Stomach (tissue), 19 donors: ENCODE measurements at places on chromosomes 11 and 22.
A peak's percentile ranks its signal among the peaks of the same experiment; 100 is the strongest.

DNA sequence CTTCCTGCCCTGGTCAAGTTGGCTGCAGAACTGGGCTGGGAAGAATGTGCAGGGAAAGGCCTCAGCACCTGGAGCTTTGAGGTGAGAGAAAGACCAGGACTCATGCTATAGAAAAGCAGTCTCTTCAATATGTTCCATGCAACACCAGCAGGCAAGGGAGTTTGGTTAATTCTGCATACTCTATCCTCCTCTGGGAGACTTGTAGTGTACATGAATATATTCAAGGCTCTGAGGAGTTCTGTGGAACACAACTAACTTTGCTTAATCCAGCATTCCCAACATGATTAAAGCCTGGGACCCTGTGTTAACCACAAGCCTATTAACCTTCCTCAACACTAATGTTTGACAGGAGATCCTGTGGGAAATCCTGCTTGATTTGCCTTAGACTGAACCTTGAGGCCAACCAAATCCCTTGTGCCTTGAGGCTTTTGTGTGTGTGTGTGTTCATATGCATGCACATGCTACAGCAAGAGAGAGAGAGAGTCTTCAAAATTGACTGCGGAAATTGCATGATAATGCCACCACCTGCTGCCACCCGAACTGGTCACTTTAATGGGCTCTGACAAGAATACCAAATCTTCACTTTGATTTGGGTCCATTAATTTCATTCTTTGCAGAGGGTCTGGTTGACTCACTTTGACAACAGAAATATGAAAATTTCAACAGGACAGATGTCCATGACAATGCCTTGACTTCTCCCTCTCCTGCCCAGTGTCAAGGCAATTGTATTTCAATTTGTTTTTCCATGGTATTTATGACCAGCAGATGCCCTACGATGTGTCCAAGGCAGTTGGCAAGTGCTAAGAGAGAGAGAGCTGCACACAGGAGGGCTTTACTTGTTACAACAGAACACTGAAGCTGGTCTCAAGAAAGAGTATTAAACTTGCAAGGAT, 238.2 kb upstream of the ZBED5 start:
- DNase-seq: no peak

GRCh38 chr11:27263046-27263445, 100.0 kb downstream of the CCDC34 start:
- peak; percentile 38 for DNase-seq

GRCh38 chr22:46501701-46502100, 35.7 kb downstream of the CELSR1 start:
- DNase-seq: no peak

DNA sequence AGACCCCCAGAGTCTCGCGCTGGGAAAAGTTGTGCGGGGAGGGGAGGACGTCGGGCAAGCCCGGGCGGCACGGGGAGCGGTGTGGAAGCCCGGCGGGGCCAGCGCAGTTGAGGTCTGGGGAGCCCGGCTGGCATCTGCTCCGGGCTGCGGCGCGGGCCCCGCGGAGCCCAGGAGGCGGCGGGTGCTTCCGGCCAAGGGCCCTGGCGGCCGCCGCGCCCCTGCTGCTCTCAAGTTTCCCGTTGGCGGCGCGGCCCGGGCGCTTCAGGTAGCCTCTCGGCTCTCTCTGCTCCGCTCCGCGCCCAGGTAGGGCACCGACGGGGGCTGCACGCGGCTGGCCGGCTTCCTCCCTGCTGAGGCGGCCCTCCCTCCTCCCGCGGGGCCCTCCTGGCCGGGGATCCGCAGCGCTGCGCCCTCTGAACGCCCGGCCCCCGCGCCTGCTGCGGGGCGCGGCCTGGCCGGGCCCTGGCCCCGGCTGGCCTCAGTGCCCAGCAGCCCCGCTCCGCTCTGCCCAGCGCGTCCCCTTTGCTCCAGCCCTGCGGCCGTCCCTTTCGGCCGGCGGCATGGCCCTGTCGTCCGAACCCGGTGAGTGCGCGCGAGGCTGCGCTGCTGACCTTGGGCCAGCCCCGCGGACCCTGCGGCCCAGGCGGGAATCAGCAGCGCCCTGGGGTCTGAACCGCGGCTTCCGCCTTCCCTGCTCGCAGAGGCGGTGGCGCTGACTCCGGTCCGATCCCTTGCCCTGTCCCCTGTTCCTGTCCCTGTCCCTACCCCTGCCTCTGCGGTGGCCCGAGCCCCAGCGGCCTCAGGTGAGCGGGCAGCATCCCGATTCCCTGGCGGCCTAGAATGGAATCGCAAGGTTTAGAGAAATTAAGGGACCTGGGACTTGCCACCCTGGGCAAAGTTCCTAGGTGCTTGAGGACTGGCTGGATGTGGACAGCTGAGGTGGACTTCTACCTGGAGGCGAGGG, 4.3 kb upstream of the AMPD3 start:
- peak; percentile 81 for DNase-seq

- no peak for DNase-seq
Observed at GRCh38 chr22:45094081-45094720, 69.5 kb upstream of the NUP50 start.
